Stimulated activated CD8-positive, alpha-beta memory T cell treated with anti-CD3 and anti-CD28 coated beads, Interleukin-2, amount 100 ng/mL, for 48 hours (primary cell): ENCODE measurements at places on chromosomes 13 and 19.

DNA sequence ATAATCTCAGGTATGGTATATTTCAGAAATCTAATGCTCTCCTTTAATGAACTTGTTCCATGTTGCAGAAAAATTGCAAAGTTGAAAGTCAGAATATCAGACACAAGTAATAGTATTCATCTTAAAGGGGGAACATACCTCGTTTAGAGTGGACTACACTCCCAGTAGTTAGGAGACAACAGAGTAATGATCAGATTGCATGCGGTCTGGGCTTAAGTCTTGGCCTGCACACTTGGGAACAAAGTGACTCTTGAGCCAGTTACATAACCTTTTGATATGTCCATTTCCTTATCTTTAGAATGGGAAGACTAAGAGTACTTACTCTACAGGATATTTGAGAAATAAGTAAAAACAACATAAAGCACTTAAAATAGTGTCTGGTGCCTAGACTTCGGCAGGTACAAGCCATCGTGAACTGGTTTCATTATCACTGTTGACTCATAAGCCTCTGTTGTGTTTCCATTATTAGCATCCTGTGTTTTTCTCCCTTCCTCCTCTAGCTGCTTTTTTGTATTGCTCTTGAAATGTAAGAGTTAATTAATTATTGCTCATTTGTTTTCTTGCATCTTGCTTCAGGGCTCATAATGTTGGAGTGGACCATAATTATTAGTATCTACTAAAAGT is 53.0 kb downstream of the DPY19L3 start:
- no peak for DNase-seq

DNA sequence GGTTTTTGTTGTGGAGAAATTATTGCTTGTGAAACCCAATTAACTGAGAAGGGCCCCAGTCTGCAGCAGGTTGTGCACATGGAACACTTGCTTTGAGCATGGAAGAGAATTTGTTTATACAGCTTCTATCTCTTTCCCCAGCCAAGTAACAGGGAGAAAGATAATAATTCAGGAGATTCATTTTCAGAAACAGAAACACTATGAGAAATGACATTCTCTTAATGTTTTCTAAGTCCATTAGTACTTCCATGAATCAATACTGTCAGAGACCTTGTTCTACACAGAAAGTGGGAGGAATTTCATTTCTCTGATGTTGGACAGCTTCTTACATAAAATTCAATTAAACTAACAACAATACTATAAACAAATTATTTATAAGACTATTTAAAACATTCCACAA is 446.3 kb downstream of the KLF12 start:
- DNase-seq, result no peak

GRCh38 chr13:63614874-63615612 is 2199.4 kb upstream of the PCDH20 start:
- DNase-seq, result no peak

GRCh38 chr13:50529154-50529882 is 314.2 kb downstream of the DLEU7 start:
- no peak for DNase-seq

GRCh38 chr13:56015919-56016318 is 1124.8 kb upstream of the PRR20A start:
- DNase-seq, result no peak

GRCh38 chr19:39768334-39768733 is 10.3 kb upstream of the LEUTX start:
- no peak for DNase-seq

GRCh38 chr13:84931264-84931663 is 868.0 kb downstream of the SLITRK6 start:
- DNase-seq, result no peak
